ENCODE measurements at places on chromosomes 11 and 22.

GRCh38 chr11:43988040-43988817 is 45.8 kb downstream of the C11orf96 start:
- DNase-seq, result no peak

GRCh38 chr11:126088999-126089398 is 26.3 kb upstream of the CDON start:
- DNase-seq, result no peak

GRCh38 chr11:77146261-77147035 is 18.4 kb downstream of the MYO7A start:
- DNase-seq, result no peak

DNA sequence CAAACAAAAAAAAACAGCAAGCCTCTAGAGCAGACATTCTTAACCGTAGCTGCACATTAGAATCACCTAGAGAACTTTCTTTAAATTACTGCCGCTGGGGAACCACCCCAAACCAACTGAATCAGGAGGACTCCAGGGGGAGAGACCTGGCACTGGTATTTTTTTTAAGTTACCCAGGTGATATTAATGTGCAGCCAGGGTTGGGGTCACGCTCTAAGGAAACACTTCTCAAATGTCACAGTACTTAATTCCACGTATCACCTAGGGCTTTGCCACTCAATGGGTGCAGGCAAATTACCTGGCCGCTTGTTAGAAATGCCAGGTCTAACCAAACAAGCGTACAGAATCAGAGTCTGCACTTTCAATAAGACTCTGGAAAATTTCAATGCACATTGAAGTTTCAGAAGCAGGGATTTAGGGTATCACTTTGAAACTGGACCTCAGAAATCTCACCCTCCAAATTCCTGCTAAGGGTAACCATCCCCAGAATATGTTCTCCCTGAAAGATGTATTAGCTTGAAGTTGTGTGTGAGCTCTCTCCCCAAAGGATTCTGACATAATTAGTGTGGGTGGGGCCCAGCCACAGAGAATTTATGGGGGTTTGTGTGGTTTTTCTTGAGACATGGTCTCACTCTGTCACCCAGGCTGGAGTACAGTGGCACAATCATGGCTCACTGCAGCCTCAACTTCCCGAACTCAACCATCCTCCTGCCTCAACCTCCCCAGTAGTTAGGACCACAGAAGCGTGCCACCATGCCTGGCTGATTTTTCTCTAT is 12.7 kb upstream of the ISX start:
- no peak for DNase-seq

GRCh38 chr11:5631969-5632635 is 7.3 kb downstream of the TRIM34 start:
- no peak for DNase-seq

DNA sequence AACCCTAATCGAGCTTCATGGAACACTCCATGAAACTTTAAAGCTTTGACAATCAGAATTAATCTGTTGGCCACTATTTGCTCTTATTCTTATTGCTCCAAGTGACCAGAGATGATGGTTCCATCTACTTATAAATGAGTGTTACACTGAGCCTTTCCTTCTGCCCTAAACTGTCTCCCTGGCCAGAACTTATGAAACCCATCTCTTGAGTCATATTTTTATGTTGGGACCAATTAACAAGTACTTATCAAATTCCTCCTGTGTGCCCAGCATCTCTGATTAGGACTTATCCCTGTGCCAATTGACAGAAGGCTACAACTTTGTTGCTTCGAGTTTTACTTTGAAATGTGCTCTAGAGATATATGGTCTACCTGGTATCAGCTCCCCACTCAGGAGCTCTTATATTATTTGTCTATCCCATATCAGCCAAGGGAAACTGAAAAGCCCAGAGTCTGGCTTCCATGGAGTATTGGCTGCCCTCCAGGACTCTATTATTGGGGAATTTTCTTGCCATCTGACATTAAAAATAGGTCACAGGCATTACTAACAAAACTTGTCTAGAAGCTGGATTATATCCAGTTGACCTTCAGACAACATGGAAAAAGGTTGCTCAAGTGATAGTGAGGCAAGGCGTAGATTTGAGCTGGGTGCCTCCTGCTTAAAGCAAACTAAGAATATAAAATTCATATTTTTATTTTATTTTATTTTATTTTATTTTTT is 8.8 kb downstream of the KREMEN1 start:
- no peak for DNase-seq

GRCh38 chr11:8168485-8169257 is at the start of gene RIC3:
TSS of gene RIC3 (minus strand) at chr11:8169025. CDS start at chr11:8168989, 36 bp downstream.
- peak; percentile 25 for DNase-seq

DNA sequence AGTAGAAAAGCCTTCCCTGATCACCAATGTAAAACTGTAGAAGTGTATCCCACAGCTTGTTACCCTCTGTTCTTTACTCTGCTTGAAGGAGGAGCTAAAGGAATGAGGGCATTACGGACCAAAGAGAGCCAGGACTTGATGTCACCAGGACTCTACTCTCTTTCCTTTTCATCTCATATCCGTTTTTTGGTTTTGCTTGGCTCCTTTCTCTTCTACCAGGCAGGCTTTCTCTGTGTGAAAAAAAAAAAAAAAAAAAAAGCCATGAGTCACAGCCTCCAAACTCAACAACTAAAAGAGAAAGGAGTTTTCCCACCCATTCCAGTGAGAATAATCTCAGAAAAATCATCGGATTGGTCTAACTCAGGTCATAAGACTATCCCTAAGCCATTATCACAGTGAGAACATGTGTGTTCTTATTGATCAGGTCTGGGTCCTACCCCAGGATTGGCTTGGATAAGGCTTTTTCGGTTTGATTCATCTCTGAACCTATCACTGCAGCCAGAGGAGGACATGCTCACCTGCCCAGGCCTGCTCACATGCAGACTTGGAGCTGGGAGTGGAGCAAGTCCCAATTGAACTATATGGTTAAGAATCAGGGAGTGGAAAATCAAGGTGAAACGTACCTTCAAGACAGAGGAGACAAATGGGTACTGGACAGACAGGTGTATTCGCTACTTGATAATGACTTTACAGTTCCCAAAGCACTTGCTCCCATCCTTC is 19.4 kb upstream of the LRRC55 start:
- no peak for DNase-seq

- DNase-seq, result no peak
These were observed 191.1 kb upstream of the KIRREL3 start for GRCh38 chr11:127191689-127192088.

DNA sequence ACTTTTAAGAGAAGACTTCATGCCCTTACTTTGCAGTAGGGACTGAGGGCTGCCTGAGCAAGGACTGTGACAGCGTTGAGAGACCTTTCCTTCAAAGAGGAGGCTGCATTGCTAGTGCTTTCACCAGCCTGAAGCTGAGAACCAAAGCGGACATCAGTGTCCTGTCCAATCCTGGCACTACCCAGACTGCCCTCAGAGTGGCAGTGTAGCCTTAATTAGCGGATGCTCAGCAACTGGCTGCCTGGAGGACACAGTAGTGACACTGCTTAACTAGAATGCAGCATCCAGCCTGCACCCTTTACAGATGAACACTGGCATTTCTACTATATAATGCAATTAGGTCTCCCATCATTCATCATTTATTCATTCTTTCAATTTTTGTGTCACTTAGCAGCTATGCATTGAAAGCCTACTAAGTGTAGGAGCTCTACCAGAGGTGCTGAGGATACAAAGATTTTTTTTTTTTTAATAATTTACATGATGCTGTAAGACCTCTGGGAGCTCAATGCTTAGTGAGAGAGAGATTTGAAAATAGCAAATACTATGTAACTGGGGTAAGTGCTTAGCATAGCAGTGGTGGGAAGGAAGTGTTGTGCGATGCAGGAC is 36.9 kb upstream of the SLC36A4 start:
- DNase-seq, result peak; percentile 35

GRCh38 chr11:78635814-78636506 is 61.3 kb upstream of the NARS2 start:
- DNase-seq, result no peak

DNA sequence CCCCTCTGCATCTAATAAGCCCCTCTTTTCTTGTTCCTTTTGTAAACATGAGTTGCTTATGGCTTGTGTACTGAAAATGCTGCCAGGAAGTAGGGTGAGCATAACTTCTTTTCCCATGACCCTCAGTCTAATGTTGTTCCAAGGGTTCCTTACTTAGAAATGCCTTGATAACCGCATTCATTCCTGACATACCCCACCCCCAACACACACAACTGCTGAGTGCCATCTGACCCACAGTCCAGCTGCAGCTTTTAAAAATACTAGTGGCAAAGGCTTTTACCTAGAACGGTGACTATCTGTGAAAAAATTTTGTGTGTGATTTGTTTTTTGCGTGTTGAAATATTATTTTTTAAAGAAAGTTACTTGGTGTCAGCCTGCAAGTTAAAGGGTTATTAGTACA is 52.6 kb downstream of the ARHGAP42 start:
- DNase-seq, result no peak

All from NCI-H2081 treated with DMSO at 0.1 percent for 48 hours (cell line).